Stimulated activated CD4-positive, alpha-beta T cell treated with anti-CD3 and anti-CD28 coated beads, Interleukin-4, amount 100 ng/mL, for 48 hours (primary cell): ENCODE measurements at places on chromosomes 5 and 9.

- DNase-seq = no peak
Measured at GRCh38 chr5:179284751-179285631, 60.3 kb downstream of the ADAMTS2 start.

- no peak for DNase-seq
Measured at GRCh38 chr9:92422611-92423338, 1.5 kb downstream of the OMD start.

GRCh38 chr5:589588-589987 lies 22.6 kb upstream of the CEP72 start:
- DNase-seq = no peak

GRCh38 chr5:173741729-173742431 lies 125.4 kb upstream of the BOD1 start:
- no peak for DNase-seq

- DNase-seq = no peak
Measured at GRCh38 chr5:154002093-154002492, 36.6 kb downstream of the FAM114A2 start.

DNA sequence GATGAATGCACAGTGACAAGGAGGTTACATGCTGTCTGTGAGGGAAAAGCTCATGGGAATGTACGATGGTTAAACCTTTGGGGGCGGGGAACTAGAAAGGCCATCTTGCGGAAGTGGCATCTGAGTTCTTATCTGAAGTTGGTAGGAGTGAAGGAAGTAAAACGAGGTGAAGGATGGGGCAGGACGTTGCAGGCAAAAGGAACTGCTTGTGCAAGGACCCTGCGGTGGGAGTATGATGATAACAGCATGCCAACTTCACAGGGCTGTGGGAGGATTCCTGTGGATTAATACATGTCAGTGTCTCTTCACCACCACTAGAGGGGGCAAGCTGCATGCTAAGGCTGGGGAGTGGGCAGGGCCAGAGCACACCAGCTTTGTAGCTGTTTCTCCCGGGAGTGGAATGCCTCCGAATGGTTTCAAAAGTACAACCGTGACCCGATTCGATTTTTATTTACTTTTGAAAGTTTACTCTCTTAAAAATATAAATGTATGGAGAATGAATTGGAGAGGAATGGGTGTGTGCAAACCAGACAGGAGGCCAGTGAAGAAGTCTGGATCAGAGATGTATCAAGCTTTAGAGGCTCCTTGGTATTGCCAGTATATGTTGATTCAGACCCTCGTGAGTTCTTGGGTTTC lies 62.5 kb downstream of the CYFIP2 start:
- peak; percentile 35 for DNase-seq

DNA sequence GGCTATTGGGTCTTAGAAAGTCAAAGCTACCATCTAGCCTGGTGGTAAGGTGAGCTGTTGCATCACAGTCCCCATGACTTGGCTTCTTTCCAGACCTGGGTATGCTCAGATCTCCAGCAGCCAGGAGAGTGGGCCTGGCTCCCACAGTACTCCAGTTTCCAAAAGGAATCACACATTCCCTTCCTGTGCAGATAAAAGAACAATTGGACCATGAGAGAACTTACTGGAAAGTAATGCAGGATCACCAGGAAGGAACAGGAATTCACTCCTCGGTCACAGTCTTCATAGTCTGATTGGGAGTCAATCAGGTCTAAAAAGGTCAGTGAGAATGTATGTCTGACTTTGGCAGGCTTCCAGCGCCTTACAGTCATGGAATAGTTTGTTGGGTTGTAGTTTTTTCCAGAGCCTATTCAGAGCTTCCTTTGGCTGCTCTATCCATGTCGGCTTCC lies 47.8 kb upstream of the CD180 start:
- DNase-seq = no peak

DNA sequence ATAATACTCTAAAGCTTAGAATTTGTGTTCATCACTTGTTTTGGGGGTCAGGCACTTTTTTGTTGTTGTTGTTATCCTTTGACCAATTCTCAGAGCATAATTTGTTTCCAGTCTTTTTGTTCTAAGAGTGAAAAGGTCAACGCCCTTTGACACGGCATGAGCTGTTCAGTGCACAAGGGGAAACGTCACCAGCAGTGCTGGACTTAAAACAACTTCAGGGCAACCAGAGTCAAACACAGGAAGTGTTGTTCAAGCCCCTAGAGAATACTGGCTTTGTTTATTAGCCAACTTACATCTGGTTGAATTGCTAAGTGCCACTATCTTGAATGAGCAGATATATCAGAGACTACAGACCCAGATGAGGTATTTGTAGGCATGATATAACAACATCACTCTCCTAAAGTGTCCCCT lies 368.9 kb downstream of the TMEM161B start:
- no peak for DNase-seq

DNA sequence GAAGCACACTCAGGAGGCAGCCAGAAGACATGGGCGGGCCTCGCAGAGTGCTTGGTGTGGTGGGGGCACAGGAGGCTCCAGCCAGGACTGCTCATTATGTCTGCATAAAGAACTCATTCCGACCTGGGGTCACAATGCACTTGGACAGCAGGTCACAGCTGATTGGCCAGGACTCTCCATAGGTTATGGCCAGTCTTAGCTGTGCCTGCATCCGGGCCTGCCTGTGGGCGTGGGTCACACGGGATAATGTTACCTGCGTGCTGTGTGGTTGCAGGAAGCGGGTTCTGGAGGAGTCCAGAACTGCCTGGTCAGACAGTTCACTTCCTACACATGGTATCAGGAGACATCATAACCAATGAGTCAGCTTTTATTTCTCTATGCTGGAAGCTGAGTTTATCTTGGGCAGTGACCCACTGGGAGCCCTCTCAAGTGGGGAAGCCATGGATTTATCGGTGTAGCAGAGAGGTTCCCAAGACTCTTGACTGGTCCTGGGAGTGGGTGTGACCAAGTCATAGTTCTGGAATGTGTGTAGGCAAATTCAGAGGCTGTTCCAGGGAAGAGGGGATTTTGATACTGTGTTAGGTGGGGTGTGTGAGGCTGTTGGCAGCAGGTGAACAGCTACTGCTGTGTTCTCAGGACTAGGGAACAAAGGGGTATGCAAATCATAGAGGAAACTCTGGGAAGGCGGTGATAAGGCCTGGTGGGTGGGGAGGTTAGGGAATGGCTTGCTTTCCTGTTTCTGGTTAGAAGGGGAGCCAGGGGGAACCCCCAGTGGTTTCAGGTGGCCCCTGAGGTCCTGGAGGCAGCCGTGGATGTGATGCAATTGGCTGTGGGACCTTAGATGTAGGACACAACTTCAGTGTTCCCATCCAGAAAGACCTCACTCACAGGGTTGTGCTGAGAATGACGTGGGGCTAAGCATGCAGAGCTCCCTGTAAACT lies 51.3 kb downstream of the ARHGEF37 start:
- DNase-seq = no peak

GRCh38 chr5:95647886-95648860 lies 1.6 kb downstream of the RFESD start:
- no peak for DNase-seq

GRCh38 chr5:5278815-5279381 lies 138.8 kb downstream of the ADAMTS16 start:
- no peak for DNase-seq

DNA sequence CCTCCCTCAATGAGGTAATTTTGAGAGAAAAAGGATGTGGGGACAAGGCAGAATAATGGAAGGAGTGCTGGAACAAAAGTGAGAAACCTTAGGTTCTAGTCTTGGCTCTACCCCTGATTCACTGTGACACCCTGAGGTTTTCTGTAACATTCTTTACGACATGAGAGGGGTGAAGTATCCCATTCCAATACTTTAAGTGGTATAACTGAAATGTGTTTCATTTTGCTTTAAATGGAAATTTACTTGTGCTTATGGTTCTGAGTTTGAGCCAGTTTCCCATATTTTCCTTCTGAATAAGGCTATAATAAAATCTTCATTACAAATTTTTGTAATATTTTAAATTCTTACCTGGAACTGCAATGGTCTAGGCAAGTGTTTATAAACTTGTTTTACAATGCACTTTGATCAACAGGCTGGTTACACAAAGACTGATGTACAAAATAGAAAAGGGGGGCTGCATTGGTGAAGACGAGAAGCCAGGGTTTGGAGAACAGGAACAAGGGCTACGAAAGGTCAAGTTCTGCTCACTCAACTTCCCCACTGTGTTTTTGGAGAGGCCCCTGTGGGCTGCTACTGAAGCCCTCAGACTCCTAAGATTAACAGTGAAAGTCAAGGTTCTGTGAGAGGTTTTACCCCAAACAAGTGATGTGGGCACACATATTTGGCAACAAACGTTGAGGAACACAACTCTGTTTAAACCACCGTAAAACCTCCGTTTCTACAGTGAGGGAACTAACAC lies 171.9 kb upstream of the ELL2 start:
- DNase-seq = no peak

DNA sequence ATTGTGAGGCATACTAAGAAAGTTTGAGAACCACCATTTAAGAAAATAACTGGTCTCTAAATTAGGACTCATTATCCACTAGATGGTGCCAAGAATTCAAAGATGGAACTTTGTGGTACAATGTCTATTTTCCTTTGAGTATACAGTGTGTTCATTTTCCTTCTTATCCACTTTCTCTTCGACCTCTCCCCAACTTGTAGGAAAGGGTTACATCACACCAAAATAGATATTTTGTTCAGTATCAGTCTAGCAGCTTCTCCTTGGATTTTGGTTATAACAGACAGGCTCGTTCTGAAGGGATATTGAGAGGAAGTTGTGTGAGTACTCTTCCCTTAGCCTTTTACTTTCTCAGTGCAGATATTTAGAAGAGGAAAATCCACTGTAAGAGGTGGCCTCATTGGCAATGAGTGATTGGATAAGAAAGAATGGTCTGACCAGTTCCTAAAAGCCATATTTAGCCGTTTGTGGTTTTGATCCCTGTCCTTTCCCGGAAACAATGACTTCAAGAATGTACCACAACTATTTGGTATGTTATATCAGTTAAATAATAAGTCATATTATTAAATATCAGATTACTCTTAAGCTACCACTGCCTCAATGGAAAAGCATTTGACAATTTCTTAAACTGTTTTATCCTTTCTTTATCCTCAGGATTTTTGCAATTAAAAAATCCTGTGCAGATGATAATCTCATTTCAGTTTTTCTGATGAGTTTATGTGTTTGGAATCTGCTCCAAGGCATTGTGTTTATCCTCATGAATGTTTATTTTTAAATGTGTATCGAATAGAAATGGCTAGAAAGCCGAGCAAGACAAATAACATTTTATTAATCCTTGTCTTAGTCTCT lies 69.0 kb upstream of the GRAMD2B start:
- no peak for DNase-seq

GRCh38 chr5:175789670-175790069 lies 81.7 kb upstream of the CPLX2 start:
- no peak for DNase-seq

GRCh38 chr5:35877655-35878054 lies 21.0 kb downstream of the IL7R start:
- DNase-seq = no peak

DNA sequence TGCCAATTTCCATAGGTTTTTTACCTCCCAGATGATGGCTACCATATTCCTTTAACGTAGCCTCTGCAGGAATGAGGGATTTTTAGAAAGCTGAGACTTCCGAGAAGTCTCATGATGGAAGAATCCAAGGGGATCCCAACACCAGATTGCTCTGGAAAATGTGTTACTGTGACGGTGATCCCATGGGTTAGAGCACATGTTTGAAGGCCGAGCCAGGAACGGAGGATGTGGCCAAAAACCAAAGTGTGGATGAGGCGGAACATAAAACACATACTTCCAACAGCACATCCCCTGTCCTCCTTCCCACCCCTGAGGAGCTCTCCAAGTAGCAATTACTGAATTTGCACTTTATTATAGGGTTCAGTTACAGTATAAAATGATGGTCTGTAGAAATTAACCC lies 82.6 kb downstream of the GPR21 start:
- no peak for DNase-seq

GRCh38 chr9:31542384-31543055 lies 841.9 kb upstream of the ACO1 start:
- DNase-seq = peak; percentile 4

GRCh38 chr9:82254646-82255367 lies 266.2 kb downstream of the SPATA31D1 start:
- DNase-seq = no peak

GRCh38 chr5:103938146-103938695 lies 375.6 kb upstream of the NUDT12 start:
- no peak for DNase-seq

DNA sequence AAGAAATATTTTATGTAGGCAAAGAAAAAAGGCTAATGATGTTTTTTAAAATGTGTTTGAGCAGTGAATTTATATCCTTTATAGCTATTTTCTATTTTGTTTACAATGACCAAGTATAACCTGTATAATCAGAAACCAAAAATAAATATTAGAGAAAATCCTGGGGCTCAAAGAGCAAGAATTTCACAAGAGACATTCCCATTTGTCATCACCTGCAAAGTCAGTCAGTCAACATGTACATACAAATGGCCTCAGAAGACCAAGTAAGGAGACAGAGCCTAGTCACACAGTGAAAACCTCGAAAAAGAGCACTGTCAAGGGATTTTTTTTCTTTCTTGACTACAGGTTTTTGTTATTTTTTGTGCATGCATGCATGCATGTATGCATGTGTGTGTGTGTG lies 231.4 kb downstream of the GLIS3 start:
- DNase-seq = no peak

DNA sequence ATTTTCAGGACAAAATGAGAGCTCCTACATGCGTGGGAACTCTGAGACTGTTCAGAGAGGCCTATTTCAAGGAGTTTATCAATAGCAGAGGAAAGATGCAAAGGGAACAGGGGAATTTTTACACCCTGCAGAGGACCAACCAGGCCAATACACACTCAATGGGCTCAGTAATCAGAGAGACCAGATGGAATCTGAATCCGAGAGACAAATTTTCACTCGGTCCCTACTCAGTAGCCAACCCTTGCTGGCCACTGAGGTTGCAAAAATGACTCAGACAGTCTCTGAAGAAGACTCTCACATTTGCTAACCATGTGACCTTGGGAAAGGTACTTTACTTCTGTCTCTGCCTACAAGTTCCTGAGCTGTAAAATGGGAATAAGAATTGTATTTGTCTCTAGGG lies 479.4 kb downstream of the CDK5RAP2 start:
- no peak for DNase-seq

DNA sequence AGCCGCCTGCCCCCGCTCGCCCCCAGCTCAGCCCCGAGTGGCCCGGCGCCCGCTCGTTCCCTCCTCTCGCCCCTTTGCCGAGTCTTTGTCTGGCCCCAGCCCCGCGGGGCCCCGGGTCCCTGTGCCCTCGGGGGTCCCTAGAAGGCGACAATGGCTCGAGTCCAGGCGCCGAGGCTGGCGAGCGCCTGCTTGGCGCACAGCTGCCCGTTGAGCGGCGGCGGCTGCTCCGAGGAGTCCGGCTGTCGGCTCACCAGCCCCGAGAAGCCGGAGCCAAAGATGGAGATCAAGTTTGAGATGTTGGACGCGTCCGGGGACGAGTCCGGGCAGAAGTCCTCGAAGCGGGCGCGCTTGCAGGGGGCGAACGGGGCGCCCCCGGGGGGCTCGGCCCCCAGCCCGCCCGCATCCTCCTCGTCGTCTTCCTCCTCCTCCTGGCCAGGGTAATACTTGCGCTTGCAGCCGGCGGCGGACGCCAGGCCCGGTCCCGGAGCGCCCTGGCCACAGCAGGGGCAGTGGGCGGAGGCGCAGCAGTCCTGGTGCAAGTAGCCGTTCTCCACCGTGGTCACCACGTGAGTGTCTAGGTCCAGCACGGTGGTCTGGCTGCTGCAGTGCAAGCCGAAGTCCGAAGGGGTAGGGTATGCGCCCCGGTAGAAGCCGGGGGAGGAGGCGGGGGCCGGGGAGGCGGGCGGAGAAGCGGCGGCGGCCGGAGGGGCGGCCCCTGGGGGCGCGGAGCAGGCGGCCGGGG lies 1.2 kb downstream of the IER5L start:
- DNase-seq = no peak
